ENCODE measurements at places on chromosomes 13 and 19.
A peak's percentile ranks its signal among the peaks of the same experiment; 100 is the strongest.

GRCh38 chr19:7934766-7935165 is 8.7 kb downstream of the TIMM44 start:
- DNase-seq, result no peak

DNA sequence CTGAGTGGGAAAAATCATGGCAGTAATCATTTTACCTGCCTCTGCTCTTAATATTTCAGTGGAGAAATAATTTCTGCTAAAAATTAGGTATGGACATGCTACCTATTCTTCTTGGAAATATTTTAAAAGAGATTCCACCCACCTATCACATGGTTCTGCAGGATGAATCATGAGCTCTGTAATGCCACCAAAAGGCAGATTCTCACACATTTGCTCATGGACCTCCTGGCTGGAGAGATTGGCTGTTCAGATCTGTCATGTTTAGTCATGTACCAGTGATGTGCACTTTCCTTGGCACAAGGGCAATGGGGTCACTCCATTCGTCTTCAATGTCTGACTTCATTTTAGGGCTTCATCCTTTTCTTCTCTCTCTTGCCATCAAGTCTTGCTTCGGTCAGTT is 101.8 kb upstream of the MBNL2 start:
- no peak for DNase-seq

DNA sequence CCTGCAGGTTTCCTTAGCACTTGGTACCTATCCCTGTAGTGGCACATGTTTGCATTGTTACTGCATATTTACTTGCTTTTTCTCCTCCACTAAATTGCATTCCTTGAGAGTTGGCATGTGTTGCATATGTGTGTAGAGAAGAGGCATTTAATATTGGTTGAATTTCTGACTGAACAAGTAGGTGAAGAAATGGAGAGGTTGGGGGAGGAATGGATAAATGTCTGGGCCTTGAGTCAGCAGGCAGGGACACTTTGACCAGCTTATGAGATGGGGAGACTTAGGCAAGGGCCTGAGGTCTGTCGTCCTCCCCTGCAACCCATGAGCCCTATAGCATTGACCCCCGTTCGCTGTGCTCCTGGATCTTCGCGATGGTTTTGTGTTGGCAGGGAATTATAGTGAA is 2.0 kb upstream of the GPR18 start:
- no peak for DNase-seq

DNA sequence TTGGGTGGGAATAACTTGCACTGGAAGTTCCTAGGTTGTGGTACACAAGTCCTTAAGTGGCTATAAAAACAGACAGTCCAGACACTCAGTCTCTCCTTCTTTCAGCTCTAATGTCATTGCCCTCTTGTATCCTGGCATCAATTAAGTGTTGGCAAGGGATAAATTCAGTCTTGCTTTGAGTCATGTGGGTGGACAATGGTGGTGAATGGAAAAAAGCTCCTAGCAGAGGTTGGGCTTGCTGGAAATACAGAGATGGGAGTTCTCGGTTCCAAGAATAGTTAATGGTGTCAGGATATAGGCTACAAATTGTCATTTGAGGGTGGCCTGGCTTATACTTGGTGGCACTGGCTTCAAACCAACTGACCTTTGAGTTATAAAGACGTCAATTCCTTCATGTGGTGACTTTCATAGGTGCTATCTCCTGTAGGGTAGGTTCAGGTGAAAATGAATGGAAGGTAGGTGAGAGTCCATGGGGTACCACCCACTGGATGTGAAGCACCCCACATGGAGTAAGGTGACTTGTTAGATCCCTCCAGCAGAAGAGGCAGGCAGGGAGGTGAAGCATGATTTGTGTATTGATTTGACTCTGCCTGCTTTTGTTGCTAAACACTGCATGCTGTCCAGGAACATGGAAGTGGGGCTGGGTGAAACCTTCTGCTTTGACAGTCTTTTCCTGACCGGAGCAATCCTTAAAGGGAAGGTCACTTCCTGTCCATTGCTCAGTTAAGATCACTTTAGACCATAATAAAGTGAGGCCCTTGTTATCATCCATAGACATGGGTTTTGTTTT is 102.0 kb downstream of the LACC1 start:
- DNase-seq, result no peak

DNA sequence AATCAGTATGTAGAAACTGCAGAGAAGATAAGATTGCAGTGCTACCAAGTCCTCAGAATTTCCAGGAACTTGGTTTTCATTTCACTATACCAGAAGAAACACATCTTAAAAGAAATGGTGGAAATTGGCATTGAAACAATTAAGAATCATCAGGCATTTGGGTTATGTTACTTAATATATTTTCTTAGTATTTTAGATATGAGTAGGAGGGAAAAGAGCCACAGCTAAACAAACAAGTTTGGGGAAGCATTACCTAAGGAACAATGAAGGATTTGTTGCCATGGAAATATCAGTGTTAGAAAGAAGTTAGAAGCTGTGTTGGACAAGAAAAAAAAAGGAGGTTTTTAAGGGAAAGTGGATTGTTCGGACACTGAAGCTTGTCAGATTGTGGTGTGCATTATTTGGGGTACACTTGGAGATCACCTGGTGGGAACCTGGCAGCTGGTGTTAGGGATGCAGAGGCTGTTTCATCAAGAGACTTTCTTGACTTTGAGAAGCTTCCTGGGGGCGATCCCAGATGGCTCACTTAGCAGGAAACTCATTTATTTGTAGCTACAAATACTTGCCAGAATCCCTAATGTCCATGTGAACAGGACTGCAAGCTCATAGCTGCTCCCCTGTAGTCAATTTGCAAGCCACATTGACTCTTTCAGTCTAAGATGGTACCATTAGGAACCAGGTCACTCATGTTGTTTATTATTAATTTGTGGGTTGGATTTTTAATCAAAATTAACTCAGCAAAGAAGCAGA is 246.7 kb downstream of the RFC3 start:
- no peak for DNase-seq

DNA sequence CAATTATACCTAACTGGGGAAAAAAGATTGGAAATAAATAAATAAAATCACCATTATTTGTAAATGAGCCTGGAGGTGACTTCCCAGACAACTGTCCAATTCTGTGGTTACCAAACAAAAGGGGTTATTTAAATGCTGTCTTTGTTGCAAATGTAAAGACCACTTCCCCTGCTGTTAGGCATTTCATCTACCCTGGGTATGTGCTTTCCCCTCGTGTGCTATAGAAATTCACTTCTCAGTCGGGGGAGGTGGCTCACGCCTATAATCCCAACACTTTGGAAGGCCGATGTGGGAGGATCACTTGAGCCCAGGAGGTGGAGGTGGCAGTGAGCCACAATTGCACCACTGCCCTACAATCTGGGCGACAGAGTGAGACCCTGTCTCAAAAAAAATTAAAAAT is 101.9 kb upstream of the AKAP11 start:
- DNase-seq, result peak; percentile 13

DNA sequence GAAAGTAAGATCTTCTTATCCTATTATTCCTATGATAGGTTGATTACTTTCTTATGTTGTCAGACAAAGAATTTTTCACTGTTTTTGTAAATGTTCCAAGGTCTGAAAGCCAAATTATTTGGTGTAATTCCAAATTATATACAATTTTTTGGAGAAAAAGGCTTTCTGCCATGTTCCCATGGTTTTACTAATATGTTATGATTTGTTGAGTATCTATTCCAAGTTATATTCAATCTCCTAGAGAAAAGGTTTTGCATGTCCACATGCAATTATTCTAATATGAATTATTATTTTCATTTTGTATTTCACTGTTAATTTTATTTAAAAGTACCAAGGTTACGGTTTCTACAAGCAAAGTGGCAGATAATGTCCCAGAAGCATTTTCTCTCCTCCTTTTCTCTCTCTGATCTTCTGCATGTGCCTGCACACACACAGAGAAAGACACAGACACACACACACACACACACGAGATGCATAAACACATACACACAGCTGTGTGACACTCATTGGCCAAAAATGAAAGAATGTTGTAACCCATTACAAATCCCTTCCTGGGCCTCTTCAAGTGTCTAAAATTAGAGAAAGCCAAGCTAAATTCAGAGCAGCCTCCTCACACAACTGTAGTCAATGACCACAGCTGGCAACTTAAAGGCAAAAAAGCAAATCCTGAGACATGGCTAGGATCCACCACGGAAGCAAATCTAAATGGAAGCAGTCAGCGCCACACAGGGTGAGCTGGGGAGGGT is 621.0 kb downstream of the EFNB2 start:
- DNase-seq, result no peak

- no peak for DNase-seq
Measured at GRCh38 chr13:26821672-26822071, 61.1 kb upstream of the GPR12 start.

DNA sequence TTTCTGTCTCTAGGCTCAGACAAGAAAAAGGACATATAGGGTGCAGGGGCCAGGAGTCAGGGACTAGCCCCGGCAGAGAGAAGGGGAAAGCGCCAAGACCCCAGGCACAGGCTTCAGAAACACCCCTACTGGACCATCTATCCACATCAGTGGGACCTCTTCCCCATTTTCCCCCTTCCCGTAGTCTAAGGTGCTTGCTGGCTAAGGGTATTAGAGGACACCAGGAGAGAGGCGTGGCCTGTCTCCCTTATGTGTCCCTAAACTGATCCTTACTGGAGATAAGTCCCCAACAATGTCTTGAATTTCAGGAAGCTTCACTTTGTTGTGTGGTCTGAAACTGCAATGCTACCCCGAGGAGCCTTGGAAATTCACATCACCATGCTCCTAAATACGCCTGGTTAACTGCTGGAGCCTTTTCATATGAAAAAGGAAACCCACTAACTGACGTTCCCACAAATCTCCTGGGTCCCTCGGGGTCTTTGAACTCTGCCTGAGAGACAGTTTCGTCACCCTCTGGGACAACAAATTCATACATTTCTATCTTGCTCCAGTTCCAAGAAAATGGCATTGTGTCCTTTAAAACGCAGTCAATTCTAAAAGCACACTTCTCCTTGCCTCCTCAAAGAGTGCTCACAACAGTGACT is 197.7 kb downstream of the COL4A1 start:
- no peak for DNase-seq

GRCh38 chr13:19158006-19158405 is 23.6 kb downstream of the TUBA3C start:
- no peak for DNase-seq

GRCh38 chr19:49188626-49189200 is 31.1 kb downstream of the TRPM4 start:
- DNase-seq, result no peak

DNA sequence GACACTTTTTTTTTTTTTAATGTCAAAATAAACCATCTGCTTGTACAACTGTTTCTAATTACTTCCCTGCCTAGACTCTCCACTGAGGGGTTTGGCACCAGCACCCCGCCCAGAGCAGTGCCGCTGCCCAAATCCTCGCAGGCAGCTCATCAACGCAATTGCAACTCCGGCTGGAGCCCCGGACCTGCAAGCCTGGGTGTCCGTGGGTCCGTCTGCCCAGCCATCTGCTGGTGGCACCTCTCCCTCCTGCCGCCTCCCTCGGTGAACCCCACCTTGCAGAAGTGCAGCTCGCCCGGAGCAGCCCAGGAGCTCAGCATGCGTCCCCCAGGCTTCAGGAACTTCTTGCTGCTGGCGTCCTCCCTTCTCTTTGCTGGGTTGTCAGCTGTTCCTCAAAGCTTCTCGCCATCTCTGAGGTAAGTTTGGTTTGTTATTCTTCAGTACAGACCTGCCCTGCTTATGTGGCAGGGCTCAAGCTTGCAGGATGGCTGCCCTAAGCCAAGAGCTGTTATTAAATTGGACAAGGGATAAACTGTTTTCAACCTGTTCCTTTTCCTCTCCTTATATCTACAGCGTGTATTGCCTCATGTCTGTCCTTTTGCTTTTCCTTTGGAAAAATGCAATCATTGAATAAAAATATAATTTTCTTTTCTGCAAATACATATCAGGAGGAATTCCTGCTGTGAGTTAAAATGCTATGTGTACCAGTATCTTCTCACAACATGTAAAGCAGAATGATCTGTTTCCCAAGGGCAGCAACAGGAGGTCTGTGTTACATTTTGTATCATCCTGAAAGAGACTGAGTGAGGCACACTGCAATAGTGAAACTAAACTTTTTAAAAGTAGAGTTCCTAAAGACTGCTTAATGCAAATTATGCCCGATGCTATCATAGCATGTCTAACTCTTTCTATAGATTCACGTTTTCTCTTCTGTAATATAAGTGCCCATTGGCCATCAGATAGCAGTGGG is at the start of gene ITGBL1:
Gene ITGBL1 (plus strand): TSS at position 157 of the 967 bp plus-strand sequence. CDS start 159 bp downstream, at position 316.
- no peak for DNase-seq

GRCh38 chr19:1289686-1290025 is 4.0 kb downstream of the EFNA2 start:
- DNase-seq, result no peak

DNA sequence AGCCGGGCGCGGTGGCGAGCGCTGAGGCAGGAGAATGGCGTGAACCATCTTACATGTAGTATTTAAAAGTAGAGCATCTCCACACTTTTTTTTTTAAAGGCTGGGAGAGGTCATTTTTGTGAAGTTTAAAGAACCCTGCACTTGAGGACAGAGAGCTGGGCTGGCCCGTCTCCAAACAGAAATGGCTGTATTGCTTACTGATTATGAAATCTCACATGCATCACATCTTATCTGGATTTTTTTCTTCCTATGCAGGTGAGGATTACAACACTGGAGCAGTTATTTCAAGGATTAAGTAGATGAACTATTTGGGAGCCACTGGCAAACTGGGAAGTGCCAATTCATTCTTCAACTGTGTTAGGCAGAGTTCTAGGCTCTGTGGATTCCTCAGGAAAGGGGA is 59.5 kb downstream of the TEX26 start:
- no peak for DNase-seq

DNA sequence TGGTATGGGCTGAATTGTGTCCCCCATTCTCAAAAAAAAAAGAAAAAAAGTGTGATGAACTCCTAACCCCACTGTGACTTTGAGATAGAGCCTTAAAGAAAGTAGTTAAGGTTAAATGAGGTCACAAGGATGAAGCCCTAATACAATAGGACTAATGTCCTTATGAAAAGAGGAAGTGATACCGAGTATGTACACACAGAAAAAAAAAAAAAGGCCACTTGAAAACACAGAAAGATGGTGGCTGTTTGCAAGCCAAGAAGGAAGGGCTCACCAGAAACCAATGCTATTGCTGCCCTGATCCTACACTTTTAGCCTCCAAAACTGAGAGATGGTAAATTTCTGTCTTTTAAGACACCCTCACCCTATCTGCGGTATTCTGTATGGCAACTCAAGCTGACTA is 955.6 kb downstream of the PCDH17 start:
- DNase-seq, result no peak

DNA sequence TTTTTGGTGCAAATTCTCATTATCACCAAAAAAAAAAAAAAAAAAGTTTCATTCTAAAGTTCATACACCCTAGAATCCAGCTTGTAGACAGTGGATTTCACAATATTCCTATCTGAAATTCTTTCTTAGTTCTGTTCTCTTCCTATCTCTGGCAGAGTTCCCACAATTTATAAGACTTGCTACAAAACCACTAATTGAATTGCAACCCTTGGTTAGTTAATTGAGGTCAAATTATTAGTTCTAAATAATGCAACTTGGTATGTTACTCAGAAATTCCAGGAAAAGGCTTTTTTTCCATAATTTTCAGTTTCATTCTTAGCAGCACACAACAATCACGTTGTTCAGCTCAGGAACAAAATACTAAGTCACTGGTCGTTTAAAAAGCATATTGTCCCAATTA is 58.5 kb downstream of the SPATA13 start:
- DNase-seq, result no peak

Measured in NCI-H2081 (cell line).